ENCODE measurements at places on chromosomes 7 and 10. TPM values are rescaled to one million over a fixed set of nuclear protein-coding genes. Genes with fewer than 3 reads are reported as not detected.

Gene BTBD16
- not detected for total RNA-seq

Gene GDI2
- total RNA-seq = 135 TPM

Gene PTN
- total RNA-seq = 1.4 TPM

Gene BAIAP2L1
- total RNA-seq = 62.9 TPM

DNA sequence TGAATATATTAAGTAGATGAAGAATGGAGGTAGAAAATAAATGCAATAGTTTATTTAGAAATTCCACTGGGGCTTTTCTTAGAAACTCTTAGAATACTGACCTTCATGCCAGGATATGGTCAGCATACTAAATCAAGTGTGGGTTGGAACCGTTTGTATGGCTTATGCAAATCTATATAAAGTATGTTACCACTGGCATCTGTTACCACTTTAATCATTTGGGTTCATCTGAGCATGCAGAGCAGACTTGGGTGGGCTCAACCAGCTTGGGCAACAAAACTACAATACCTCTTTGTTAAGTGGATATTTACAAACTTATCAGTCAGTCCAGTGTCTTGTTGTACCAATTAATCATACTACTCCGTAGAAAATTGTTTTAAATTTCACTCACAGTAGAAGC lies 125.8 kb downstream of the CRPPA start:
- DNase-seq = no peak

GRCh38 chr7:42805601-42806000 lies 106.3 kb downstream of the C7orf25 start:
- DNase-seq = no peak

DNA sequence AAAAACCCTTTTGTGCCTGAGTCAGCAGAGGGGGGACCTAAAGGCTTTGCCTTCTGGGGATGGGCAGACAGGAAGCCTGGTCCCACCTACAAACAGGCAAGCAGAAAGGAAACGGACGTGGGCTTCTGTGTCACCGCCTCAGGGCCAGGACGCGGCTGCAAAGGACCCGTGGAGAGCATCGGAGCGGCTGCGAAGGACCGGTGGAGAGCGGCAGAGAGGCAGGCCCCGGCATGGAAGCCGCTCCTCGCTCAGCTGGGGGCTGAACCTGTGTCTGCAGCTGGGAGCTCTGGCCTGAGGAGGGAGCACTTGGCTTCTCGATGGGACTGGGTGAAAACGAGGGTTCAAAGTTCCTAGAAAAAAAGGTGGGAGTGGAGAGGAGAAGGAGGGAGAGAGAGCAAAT lies 125.4 kb upstream of the PPP2R2D start:
- peak; percentile 9 for DNase-seq

DNA sequence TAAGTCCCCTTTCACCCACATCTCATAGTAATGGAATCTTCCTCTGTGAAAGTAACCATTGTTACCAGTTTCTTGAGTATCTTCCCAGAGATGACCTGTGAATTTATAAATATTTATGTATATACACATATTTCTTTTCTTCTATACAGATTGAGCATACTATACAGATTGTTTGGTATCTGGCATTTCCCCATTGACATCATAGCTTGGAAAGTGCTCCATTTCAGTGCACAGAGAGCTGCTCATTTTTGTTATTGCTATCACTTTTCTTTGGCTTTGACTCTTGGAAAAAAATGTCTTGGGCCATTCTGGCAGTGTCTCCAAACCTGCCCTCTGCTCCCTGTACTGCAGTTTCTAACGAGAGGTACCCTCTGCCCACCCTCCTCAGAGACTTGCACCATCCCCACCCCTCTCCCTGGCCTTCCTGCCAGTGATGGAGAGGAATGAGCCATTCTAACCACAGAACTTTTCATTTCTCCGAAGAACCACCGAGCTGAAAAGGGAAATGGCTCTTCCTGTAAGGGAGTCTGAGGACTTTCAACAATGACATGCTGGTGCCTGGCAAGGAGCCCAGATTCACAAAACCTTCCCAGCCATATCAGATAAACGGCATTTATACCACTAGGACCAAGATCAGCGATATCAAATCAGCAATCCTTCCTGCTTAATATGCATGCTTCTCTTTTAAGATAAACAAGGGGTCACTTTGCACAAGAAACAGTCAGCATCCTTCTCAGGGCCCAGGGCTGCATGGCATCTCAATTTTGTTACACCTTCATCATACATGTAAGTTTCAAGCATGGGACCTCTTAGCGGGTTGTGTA lies 19.7 kb upstream of the CCSER2 start:
- DNase-seq = peak; percentile 49

GRCh38 chr10:32377458-32378259 lies 30.7 kb upstream of the EPC1 start:
- DNase-seq = peak; percentile 82

DNA sequence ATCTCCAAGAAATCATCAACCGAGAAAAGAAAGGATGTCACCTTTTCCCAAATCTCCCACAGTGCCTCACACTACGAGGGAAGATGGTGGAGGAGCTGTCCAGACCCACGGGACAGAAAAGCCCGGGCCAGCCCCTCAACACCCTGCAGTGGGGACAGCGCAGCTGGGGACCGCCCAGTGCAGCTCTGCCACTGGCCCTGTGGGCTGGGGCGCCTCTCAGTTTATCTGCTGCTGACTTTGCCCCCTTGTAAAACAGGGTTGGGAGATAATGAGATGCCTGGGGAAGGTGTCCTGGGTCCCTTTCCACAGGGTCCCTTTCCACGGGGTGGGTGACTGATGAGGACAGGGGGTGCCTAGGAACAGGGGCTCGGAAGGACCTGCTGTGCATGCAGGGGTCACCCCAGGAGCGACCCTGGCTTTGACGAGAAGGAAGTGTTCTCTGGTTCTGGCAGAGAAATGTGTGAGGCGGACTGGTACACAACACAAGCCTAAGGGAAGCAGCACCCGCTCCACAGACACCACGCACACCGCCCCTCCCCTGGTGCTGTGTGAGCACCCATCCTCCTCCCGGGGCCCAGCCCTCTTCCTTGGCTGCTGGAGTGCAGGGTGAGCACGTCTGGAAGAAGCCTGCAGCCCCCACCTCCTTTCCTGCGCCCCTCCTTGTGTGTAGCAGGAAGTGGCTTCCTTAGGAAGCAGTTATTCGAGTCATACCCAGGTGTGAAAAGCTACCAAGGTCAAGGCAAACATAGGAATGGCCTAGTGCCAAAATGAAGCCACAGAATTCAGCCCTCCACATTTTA lies 339.9 kb downstream of the DNAJB6 start:
- DNase-seq = no peak

GRCh38 chr10:106815427-106816043 lies 349.0 kb downstream of the SORCS1 start:
- DNase-seq = no peak

GRCh38 chr7:103134836-103135554 lies 13.9 kb downstream of the NAPEPLD start:
- DNase-seq = peak; percentile 20

- no peak for DNase-seq
These were observed 31.0 kb downstream of the SHTN1 start for GRCh38 chr10:116973946-116974455.

DNA sequence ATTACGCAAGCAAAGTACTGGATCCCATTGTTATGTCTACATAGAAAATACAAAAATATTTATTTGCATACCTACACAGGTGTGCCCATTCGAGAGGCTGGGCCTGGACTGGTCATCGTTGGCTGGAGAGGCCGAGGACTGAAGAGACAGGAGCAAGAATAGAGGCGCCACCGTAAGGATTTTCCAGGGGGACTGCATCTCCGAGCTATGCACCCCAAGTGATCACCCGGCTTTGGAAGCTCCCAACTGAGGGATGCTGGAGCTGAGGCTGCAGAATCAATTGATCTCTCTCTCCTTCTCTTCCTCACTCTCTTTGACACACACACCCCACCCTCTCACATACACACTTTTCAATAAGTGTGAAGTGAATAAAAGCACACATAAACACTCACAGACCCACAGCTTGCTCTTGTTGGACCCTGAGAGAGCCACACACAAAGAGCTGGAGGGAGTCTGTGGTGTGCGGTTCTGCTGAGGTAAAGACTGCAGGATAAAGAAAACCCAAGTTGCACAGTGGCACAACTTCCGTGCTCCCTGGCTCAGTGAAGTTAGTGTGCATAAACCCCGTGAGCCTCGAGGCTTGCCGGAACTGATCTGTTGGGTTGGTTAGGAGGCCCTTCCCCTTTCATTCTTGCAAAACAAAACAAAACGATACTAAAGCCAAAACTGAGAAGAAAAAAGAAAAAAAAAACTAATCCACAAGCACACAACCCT lies at the start of gene AOAH:
AOAH (minus strand) TSS at position 544 of the 714 bp plus-strand sequence; CDS start at position 198, 346 bp downstream.
- DNase-seq = peak; percentile 82

GRCh38 chr10:90966146-90966545 lies 45.3 kb upstream of the ANKRD1 start:
- DNase-seq = no peak

- peak; percentile 21 for DNase-seq
These were observed 147.7 kb downstream of the DNAJB6 start for GRCh38 chr7:157484411-157485081.

Data from stomach (tissue), 19 donors.